ENCODE measurements at places on chromosomes 16 and 17.

DNA sequence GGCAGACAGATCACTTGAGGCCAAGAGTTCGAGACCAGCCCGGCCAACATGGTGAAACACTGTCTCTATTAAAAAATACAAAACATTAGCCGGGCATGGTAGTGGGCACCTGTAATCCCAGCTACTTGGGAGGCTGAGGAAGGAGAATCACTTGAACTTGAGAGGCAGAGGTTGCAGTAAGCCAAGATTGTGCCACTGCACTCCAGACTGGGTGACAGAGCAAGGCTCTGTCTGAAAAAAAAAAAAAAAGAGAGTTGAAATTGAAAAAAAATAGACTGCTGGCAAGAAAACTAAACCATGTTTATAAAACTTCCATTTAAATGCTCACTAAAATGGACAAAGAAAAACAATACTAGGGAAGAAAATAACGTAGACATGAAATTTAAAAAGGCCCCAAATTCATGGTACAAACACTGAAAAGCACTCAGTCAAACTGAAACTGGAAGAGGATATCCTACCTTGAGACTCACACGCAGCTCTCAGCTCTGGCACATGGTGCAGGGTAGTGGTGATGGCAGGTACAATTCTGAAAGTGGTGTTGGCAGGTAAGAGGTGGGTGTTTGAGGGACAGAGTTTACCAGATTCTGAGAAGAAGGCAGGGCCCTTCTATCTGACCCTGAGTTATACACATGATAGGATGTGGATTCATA lies 19.3 kb downstream of the CNTROB start:
- no peak for DNase-seq

DNA sequence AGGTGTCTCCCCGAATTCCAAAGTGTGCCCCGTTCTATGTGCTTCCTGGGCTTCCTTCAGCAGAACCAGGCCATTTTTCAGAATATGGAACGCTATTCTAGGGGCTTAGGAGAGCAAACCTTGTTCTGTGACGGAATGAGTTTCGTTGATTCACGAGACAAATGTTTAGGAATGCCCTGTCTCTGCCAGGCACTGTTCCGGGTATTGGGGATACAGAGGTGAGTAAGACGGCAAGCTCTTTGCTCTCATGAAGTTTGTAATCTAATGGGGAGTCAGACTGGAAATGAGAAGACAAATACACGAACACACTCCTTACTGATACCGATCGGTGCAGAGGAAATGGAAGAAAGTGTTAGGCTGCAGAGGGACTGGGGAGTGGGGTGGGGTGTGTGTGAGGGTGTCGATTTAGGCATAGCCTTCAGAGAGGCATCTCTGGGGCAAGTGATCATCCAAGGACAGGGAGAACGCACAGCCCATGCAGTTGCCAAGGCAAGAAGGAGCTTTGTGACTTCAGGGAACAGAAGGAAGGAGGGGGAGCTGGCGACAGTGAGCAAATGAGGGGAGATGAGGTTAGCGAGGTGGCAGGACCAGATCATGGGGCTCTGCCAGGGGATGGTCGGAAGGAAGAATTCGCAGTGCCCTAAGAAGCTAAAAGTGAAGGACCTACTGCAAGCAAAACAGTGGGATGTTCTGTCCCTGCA lies 189.6 kb downstream of the MSI2 start:
- DNase-seq, result no peak

- DNase-seq, result no peak
These were observed 14.3 kb upstream of the PRKAR1A start for GRCh38 chr17:68497885-68498319.

DNA sequence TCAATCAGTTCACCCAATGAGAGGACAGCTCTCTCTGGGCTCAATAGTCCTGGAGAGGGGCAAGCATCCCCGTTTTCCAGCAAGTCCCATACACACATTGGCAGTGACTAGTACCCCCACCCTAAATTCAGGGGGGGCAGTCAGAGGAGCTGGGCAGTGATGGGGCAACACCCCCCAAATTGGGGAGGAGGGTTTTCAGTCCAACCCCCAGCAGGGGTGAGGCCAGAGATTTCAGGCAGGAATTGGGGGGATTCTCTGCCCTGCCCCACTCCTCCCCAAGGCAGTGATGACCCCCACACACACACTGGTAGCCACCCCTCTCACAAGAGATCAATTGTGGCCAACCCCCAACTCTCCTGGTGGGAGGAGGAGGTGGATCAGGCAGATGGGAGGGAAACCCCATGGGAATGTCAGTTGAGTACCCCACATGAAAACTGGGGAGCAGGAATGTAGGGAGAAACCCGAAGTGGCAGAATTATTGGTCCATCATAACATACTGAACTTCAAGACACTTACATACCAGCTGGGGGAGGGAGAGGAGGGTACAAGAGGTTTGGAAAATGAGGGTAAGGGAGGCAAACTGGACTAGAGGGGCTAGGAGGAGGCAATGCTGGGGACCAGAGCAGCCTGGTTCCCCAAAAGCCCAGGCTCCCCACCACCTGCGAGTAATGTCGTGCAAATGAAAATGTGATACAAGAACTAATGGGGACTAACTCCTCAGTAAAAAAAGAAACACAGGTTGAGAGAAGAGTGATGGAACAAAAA lies 3.1 kb downstream of the VAMP2 start:
- DNase-seq, result no peak

- DNase-seq, result no peak
These were observed 758 bp upstream of the UBALD2 start for GRCh38 chr17:76264425-76264754.

All from stimulated activated CD8-positive, alpha-beta memory T cell treated with anti-CD3 and anti-CD28 coated beads, Interleukin-12 subunit alpha, Interleukin-12 subunit beta, amount 100 ng/mL, for 4 hours (primary cell).